ENCODE measurements at places on chromosomes 13 and 19.

- no peak for DNase-seq
Observed at GRCh38 chr13:44583137-44583536, 7.0 kb upstream of the TSC22D1 start.

- no peak for DNase-seq
Observed at GRCh38 chr13:111165241-111166010, 50.3 kb downstream of the ARHGEF7 start.

- DNase-seq, result no peak
Observed at GRCh38 chr19:39825531-39826076, 8.4 kb downstream of the DYRK1B start.

- peak; percentile 94 for DNase-seq
Observed at GRCh38 chr13:27171827-27172494, 350 bp upstream of the USP12 start.

DNA sequence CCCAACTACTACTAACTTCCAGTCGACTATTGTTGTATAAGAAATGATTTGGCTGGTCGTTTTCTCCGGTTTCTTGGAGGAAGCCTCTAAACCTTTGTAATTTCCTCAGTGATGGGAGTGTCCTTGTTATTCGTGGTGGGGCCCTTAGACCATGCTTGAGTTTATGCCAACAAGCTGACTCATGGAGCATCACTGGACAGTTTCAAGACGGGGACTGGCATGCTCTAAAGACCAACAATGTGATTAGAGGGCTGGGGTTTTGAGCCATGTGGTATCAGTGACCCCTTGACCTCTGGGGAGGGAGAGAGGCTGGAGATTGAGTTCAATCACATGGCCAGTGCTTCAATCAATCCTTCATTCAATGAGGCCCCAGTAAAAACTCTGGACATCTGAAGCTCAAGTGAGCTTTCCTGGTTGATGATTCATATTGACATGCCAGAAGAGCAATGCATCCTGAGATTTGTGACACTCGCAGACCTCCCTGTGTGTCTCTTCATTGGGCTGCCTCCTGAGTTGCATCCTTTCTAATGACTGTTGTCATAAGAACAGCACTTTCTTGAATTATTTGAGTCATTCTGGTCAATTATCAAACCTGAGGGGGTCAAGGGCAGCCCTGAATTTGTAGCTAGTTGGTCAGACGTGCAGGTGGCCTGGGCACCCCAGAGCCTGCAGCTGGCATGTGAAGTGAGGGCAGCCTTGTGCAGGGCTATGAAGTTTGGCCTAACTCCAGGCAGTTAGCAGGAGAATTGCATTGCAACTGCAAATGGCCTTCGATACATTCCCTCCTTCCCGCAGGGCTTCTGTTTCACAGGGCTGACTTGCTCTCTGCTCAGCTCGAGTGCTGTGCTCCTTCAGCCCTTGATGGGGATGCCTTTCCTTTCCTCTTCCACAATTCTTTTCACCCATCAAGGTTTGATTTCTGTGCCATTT is 246.5 kb downstream of the FGF9 start:
- DNase-seq, result no peak

GRCh38 chr19:31282346-31282745 is 66.9 kb downstream of the TSHZ3 start:
- no peak for DNase-seq

GRCh38 chr19:55304980-55305379 is 20.2 kb downstream of the TMEM150B start:
- DNase-seq, result no peak

DNA sequence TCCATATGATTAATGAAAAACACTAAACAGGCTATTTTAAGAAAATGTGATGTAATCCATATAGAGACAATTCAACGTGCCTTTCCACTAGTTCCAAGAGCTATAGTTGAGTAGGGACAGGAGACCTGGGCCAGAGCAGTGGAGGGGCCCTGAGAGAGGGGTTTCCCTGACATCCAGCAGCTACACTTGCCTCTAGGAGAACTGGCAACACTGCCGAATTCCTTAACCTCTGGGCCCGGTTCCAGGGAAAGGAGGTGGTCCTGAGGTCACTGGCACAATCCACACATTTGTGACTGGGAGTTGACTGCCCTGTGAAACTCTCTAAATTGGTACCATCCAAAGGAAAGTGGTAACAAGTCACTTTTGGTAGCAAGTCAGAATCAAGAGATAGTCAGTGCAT is 264.4 kb downstream of the DCLK1 start:
- no peak for DNase-seq

DNA sequence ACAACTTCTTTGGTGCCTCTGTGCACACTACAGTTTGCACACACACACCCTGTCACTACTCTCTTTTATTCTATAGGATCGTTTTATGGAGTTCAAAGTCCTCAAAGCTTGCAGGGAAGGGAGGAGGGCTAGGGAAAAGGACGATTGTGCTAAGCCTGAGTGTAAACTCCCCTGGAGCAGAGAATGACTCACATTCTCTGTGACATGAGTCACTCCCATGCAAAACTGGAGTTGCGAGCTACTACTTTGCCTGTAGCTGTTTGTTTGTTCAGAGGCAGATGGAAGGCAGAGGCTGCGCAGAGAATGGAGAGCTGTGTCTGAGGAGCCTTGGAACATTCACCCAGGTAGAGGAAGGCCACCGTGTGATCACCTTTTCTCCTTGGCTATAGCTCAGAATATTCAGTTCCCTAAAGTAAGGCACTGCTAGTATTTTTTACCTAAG is 80.5 kb upstream of the MBNL2 start:
- DNase-seq, result no peak

GRCh38 chr13:29159871-29160270 is 339.7 kb downstream of the MTUS2 start:
- no peak for DNase-seq

DNA sequence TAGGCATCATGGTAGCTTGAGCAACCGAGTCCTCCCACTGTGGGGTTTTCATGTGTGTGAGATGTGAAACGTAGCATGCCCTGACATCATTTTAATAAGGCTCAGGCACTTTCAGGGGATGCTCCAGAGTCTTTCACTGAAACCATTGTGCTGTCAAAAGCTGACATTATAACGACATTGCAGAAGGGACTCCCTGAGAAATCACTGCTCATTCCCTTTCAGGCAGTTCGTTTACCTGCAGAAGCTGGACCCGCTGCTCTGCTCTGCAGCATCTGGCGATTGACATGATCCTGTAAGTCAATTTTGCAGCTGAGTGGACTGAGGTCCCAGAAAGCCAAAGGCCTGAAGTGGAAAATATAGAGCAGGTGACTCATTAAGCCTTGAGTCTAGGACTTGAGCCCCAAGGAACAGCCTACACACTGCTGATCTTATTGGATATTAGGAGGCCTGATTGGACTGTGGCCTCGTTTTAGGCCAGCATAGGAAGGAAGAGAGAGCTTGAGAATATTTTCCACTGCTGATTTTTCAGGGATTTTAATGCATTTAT is 54.0 kb upstream of the CNMD start:
- DNase-seq, result no peak

DNA sequence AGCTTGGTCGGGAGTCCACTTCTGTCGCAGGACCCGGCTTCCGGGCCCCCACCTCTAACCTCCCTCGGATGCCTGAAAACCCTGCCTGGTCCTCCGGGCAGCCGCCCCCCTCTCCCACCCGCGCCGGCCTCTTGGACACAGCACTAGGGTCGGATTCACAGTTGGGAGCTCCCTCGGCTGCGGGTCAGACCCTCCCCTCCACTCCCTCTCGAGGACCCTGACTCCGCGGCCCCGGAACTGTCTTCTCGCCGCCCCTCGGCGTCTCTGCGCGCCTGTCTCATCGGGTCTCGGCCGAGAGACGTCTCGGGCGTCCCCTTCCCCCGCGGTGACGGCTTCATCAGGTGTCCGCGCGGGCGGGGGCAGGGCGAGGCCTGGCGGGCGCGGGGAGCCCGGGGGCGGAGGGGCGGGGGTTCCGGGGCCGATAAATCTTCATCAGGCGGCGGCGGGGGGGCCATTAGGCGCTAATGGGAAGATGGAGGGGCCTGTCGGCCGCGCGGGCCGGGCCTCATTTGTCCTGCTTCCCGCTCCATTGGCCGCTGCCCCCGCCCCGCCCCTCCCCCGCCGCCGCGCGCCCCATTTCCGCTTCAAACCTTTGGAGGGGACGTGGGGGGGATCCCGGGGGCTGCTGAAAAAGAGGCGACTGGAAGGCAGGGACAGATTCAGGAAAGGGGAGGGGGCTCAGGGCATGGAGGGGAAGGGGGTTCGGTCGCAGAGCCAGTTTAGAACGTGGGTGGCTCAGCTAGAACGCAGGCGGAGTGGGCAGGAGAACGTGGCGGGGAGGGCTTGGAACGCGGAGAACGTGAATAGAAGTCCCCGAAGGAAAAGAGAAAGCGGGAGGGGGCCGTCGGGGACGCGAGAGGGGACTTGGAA is 11.8 kb upstream of the ERFL start:
- DNase-seq, result peak; percentile 50

GRCh38 chr19:647566-648284 is 8.0 kb downstream of the FGF22 start:
- no peak for DNase-seq

- no peak for DNase-seq
Observed at GRCh38 chr19:8120636-8121480, 28.5 kb downstream of the FBN3 start.

DNA sequence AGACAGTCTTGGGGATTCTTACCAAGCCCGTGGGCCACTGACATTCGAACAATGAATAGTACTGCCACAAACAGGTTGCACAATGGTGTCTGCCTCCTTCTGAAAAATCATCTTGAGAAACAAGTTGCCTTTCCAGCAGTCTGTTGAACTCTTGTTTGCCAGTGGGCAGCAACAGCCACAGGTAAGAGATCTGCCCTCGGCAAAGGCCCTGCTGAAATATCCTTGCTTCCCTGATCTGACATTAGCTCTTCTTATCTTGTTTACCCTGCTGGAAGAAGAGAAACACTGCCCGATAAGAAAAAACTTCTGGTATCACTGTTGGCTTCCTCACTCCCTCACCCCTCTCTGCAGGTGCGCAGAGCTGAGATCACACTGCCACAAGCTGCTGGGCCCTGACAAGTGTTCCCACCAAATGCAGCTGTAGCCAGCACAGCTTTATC is 2.0 kb downstream of the DOCK9 start:
- DNase-seq, result no peak

DNA sequence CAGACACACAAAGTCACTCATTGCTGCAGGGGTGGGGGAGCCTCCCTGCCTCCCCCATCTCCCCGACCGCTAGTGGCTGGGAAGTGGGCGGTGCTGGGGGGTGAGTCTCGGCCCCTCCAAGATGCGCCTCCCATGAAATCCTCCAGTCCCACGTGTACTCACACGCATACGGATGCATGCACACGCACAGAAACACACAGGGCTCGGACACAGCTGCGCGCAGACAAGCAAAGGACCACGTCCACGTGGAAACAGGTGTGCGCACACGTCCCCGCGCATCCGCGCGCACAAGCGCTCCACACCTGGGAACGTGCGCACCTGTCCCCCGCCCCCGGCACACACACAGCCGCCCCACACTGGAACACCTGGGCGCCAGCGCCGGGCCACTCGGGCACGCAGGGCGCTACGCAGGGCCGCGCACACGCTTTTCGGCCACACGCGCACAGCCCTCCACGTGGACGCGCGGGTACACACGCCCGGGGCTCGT is 687 bp downstream of the MATK start:
- DNase-seq, result no peak

DNA sequence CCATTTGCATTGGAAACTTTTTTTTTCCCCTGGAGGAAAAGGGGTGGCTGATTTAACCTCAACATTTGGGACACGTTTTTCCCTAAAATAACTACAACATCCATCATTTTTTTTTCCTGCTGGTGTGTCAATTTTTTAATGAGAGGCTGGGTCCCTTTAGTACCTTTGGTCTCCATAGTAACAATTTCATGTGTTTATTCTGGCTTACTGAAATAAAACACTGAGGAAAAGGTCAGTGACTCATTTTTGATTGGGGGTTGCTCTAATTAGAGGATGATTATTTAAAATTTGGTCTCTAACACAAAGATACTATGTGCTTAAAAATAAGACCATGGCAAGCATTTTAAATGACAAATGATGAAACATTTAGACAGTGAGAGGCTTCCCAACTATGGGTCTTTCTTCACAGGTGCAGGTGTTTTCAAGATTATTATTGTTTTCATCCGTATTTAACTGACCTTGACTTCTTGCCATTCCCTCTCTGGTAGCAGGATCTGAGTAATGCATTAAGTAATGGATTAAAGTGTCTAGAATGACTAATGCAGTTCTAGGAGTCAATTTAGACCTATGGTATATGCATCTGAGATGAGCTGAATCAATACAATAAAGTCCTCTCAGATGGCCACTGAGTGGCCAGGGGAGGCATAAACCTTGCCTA is 406.4 kb downstream of the KCNRG start:
- no peak for DNase-seq

DNA sequence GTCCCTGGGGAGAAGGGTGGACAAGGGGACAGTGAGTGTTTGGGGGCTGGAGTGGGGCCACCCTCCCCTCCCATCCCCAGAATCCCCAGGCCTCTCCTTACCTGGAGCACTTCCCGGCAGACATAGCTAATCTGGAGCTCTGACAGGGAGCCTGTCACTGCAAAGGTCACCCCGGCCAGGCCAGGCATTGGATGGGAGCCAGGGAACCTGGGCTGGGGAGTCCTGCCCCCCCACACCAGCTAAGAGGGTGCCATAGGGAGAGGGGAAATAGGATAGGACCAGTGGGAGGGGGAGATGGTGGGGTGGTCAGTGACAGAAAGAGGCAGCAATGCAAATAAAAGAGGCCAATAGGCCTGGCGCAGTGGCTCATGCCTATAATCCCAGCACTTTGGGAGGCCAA is 3.5 kb downstream of the MAP4K1 start:
- DNase-seq, result no peak

DNA sequence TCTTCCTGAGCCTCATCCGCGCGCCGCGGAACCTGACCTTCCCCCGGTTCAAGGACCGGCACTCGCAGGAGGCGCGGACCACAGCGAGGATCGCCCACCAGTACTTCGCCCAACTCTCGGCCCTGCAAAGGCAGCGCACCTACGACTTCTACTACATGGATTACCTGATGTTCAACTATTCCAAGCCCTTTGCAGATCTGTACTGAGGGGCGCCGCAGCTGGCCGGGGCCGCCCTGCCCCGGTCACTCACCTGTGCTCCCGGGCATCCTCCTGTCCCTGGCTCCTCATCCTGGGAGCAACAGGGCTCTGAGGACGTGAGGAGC is 23.9 kb upstream of the KCTD15 start:
- DNase-seq, result no peak

GRCh38 chr13:34371645-34372395 is 553.9 kb downstream of the RFC3 start:
- no peak for DNase-seq

DNA sequence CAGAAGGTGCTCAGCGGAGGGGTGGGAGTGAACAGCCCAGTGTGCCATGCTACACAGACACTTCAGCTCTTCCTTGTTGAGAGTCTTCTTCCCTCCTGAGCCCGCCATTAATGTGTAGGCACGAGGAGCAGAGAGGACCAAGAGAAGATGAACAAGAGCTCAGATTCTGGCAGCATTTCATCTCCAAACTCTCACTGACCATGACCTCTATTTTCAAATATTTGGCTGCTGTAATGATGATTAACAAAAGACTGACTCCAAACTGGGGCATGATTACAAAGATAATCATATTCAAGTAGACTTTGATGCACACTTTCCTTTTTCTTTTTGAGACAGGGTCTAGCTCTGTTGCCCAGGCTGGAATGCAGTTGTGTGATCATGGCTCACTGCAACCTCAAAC is 236.5 kb downstream of the DCLK1 start:
- no peak for DNase-seq

Measured in activated B cell treated with CpG ODN at 0.5 μM for 24 hours (primary cell).